ENCODE measurements at places on chromosomes 4 and X. TPM values are rescaled to one million over a fixed set of nuclear protein-coding genes. Genes with fewer than 3 reads are reported as not detected.

DNA sequence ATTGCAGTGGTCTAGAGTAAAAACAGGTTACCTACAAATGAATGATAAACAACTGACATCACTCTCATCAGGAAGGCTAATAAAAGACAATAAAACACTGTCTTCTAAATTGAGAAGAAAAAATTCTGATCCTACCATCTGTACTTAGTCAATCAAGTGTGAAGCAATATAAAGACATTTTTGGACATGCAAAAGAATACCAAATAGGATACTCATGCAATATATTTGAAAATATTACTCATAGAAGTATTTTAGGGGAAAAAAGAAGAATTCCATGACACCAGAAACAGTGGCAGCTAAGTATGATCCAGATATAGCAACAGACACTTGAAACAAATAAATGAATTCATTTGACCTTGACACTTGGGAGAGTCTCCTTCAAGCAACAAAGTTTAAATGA, 63.8 kb upstream of the FAM120C start:
- no peak for DNase-seq

Gene CHM
- 23.3 TPM for total RNA-seq

GRCh38 chr4:23888421-23889319, 1.2 kb downstream of the PPARGC1A start:
- DNase-seq, result no peak

Gene RNF128
- 0.55 TPM for total RNA-seq

Gene MUC7
- not detected for total RNA-seq

GRCh38 chr4:38449506-38450174, 214.4 kb upstream of the KLF3 start:
- no peak for DNase-seq

- DNase-seq, result no peak
These were observed 732 bp downstream of the NLGN4X start for GRCh38 chrX:6227935-6228334.
